ENCODE measurements at places on chromosomes 7 and 10.

- no peak for DNase-seq
Measured at GRCh38 chr10:88254091-88254490, 329.0 kb downstream of the RNLS start.

DNA sequence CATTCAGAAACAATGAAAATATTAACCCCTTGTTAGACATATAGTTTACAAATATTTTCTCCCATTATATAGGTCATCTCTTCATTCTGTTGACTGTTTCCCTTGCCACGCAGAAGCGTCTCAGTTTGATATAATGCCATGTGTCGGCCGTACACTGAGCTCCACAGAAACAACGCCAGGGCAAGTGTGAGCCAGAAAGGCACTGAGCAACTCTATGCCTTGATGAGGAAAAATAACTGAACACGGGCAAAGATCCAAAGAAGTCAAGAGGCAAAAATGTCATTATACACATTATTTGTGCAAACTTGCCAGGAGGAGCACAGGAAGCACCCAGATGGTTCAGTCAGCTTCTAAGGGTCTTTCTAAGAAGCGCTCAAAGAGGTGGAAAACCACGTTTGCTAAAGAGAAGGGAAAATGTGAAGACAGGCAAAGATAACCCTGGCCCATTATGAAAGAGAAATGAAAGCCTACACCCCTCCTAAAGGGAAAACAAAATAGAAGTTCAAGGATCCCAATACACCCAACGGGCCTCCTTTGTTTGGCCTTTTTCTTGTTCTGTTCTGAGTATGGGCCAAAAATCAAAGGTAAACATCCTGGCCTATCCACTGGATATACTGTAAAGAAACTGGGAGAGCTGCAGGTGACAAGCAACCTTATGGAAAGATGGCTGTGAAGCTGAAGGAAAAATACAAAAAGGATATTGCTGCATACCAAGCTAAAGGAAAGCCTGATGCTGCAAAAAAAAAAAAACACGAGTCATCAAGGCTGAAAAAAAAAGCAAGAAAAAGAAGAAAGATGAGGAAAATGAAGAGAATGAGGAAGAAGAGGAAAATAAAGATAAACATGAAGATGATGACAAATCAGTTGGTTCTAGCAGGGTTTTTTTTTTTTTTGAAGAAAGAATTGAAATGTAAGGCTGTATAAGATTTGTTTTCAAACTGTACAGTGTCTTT, 15.5 kb downstream of the ARHGAP12 start:
- DNase-seq = no peak

- no peak for DNase-seq
Measured at GRCh38 chr7:129041142-129042085, 13.5 kb downstream of the TNPO3 start.

GRCh38 chr7:112207765-112208164, 1.3 kb downstream of the ZNF277 start:
- no peak for DNase-seq

- no peak for DNase-seq
Measured at GRCh38 chr7:44216521-44217222, 15.9 kb downstream of the YKT6 start.

- no peak for DNase-seq
Measured at GRCh38 chr10:113480851-113481502, 71.9 kb upstream of the HABP2 start.

- no peak for DNase-seq
Measured at GRCh38 chr7:151431768-151432311, 8.1 kb downstream of the CRYGN start.

GRCh38 chr7:20200361-20200760, 16.8 kb downstream of the MACC1 start:
- DNase-seq = no peak

- no peak for DNase-seq
Measured at GRCh38 chr10:5447611-5448071, 35.3 kb downstream of the NET1 start.

DNA sequence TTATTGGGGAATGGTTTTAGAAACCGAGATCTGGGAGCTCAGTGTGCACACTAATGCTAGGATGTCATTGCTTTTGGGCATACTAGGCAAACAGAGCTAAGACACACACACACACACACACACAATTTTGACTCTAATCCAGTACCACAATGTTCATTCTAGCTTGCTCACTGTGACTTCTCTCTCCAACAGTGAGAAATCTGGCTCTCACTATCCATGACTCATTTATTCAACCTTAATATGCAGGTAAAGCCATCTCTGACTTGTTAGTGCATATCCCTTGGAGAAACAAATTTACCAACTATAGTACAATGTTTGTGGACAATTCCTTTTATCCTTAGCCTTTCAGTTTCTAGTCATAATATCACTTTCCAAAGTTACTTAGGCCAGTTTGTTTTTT, 5.9 kb upstream of the BMS1 start:
- no peak for DNase-seq

GRCh38 chr7:96198047-96198636, 123.8 kb downstream of the SLC25A13 start:
- DNase-seq = no peak

GRCh38 chr7:8254215-8254614, 7.8 kb downstream of the ICA1 start:
- no peak for DNase-seq

DNA sequence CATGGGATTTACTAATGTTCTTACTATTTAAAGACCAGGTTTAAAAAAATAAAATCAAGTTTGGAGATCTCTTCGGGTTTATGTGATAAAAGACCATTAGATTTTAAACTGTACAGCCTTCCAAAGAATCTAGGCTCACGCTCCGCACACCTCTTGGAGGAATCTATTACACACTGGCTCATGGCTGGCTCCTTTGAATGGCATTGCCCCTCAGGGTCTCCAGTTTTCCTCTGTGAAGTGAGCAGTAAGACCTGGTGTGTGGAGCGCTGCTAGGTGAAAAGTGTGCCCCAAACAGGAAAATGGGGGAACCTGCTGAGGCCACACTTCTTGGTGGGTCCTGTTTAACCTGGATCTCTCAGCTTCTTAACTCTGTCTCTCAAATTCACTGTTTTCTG, 142.3 kb downstream of the KAT6B start:
- DNase-seq = no peak

DNA sequence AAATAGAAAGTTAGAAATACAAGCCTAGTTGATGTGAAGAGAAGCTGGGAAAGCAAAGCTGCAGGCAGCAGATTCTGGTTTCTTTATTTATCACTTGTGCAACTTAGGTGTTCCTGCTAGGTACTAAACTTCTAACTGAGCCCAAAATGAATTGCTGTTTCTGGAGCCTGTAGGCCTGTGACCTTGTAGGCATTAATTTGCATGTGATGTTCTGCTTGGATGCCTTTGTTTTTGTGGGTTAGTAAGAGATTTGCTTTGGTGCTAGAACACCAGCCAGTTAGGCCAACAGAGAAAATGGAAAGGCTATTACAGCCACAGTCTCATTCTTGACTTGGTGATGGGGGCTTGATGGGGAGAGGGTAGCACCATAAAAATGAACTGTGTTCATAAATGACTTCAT, 370.7 kb downstream of the PPP1R3A start:
- no peak for DNase-seq

DNA sequence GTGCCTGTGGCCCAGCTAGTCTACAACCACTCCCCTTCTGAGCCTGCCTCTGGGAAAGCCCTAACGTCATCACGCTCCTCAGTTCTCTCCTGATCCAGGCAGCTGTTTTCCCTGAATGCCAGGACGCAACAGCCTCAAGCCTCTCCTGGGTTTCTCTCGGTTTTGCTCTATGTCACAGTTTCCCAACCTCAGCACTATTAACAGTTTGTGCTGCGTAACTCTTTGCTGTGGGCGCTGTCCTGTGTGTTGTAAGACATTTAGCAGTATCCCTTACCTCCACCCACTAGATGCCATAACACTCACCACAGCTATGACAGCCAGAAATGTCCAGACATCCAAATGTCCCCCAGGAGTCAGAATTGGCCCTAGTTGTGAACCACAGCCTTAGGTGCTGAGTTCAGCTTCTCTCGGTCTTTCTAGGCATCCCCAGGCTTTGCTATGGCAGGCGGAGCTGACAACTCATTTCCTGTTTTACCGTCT, 226.3 kb upstream of the NPVF start:
- no peak for DNase-seq

DNA sequence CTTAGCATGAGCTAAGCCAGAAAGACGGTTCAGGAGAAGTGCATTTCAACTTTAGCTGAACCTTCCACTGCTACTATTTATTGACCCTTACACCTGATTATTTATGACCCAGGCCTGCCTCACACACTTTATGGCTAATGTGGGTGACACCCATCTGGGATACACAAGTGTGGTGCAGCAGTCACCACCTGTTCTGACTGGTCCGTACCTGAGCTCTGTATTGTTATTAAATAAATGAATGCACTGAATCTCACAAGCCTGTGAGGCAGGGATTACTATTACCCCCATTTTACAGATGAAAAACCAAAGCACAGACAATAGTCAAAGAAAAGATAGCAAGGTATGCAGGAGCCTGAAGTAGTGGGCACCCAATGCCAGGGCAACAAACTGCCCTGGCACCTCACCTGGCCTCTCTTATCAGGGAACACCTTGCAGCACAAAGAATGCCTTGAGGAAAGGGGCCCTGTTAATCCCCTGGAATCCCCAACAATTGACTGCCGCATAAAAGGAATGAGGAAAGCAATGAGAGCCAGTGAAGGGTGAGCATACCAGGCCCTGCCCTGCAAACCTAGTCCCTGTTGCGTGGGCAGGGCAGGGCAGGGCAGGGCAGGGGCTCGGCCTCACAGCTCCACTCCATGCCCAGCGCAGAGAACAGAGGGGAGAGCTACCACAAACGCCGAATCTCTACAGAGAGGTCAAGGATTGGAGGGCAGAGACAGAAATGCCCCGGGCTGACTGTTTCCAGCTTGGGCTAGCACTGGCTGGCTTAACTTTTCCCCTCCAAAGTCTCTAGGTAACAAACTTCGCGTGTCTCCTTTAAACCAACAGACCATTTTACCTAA, 1.3 kb downstream of the ANXA11 start:
- DNase-seq = no peak

- no peak for DNase-seq
Measured at GRCh38 chr7:85773116-85773728, 586.4 kb upstream of the SEMA3D start.

- no peak for DNase-seq
Measured at GRCh38 chr7:7498856-7499255, 36.8 kb downstream of the COL28A1 start.

DNA sequence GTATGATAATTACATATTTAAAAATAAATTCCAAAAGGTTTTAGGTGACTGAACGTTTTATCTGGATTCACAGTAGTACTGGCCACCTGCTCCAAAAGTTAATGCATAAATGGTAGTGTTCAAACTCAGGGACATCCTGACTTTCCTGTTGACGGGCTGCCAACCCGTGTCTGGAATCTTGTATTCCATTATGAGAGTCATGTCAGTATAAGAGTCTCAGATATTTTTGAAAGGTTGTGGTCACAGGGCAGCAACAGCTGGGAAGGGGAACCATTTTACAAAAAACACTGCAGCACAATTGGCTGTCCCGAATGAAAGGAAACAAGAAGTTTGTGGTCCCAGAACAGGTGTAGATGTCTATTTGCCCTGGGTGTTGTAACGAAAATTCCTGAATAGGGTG, 2.8 kb downstream of the TDRD1 start:
- no peak for DNase-seq

GRCh38 chr10:50470798-50471582, 152.8 kb downstream of the SGMS1 start:
- no peak for DNase-seq

DNA sequence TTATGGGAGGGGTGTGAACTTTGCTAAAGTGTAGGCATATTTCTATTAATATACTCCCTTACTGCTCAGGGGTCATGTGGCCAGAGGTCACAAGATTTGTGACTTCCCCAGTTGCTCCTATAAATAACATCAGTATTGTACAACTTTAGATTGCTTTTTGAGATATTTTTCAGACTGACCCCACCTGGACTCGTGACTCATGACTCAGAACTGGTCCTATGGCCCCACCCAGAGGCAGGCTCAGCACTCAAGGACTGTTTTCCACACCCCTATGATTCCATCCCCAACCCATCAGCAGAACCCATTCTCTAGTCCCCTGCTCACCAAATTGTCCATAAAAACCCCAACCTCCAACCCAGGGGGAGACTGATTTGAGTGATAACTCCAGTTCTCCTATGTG, 2.7 kb upstream of the CUL2 start:
- DNase-seq = no peak

- DNase-seq = no peak
Measured at GRCh38 chr10:17989908-17990767, 38.4 kb downstream of the SLC39A12 start.

DNA sequence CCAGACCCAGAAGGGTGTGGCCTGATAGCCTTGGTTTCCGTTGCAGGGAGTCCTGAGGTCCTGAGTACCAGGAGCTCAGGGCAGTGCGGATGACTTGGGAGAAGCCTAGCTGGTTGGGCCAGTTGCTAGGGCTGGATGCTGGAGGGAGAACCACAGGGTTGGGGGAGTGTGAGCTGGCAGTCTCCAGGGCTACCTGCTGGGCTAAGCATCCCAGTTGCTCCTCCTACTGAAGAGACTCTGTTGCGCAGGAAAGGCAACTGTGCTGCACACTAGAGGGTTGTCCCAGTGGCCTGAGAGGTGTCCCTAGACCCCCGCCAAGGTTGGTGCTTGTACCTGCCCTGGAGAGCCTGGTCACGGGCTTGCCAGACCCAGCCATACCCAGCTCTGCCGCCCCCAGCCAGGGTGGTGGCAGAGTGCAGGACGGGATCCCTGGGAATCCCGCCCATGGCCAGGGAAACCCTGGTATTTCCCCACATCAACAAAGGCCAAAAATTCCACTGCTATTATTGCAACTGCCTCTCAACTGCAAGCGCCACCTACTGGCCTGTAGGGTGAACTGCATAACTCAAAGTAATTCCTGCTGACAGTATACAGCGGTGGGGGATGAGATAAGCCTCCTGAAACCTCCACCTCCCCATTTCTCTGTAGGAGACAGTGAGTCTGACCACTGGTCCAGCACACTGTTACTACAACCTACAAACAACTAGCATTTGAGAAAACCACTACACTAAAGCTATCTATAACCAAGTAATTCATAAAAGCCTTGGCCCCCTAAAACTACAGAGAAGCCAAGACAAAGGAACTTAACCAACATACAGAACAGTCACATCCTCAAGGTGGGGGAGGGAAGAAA, 67.6 kb upstream of the DDC start:
- DNase-seq = peak; percentile 39

DNA sequence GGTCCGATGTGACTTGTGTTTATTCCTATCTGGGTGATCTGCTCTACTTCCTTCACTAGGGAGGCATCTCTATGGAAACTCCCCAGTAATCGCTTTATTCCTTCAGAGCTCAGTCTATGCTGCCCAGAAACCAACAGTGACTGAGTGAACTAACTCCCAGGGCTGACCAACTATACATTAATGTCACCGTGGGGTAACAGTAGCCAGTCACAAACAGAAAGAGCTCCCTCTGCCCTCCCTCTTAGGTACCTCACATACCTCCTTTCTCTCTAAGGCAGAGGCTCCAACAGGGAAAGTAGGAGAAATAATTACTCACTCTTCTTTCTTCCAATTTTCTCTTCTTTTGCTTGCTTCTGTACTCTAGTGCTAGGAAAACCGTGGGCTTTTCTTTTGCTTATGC, 855.0 kb downstream of the REEP3 start:
- DNase-seq = no peak

All from stimulated activated naive CD4-positive, alpha-beta T cell treated with Interleukin-2 at 50 U/mL for 16 hours (primary cell).